ENCODE measurements at places on chromosomes 2 and 18.

- DNase-seq, result no peak
Observed at GRCh38 chr2:118006326-118006725, 7.5 kb downstream of the CCDC93 start.

- DNase-seq, result no peak
Observed at GRCh38 chr18:38602341-38602740, 1036.7 kb upstream of the CELF4 start.

DNA sequence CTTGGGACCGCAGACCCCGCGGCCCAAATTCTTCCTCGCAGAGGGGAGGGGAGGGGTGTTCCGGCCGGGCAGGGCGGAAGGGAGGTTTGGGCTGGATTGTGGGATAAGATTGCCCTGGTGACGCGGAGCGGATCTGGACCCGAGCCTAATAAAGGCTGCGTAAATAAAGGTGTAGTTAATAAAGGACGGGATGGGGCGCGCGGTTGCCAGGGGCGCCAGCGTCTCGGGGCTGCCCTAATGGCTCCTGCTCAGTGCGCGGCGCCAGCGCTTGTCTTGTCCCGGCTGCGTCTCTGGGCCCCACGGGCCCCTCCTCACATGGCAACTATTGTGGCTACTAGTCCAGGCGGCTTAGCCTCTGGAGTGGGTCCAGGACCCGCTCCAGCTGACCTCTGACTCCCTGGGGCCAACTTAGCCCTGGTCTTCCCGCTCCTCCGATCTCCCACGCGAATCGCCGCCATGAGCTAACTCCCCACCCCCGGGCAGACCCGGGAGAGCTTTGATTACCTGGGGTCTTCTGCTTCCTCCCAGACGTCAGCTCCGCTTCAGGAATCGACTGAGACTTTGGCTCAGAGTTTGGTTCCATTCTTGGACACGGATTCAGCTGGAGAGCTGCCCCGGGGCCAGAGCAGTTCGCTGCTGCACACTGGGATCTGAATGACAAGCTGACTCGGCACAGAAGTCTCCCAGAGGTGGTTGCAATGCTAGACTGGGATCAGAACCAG, 36.5 kb downstream of the SLC25A52 start:
- DNase-seq, result no peak

GRCh38 chr2:197234671-197235191, 75.8 kb downstream of the ANKRD44 start:
- no peak for DNase-seq

DNA sequence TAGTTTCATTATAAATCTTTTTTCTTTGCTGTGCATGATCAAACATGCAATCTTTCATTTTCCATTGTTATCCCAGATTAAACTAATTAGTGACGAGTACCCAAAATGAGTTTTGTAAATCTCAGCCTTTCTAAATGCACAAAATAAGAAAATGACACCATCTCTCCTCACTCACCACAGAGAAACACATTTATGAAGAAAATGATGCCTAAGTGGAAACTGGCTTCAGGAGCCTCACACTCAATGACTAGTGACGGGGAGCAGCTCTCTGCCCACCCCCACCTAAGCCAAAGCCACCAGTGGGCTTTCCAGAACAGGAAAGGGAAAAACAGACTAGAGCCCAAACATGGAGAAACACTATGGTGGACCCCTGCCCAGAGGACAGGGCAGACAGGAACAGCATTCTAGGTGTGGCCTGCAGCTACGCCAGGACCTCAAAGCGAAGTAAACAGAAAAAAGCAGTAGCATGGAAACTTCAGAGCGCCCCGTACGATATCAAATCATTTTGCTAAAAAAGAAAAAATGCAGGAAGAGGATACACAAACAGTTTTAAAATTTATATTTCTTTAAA, 113.5 kb downstream of the RBMS1 start:
- no peak for DNase-seq

GRCh38 chr2:37666772-37667171, 4.7 kb downstream of the CDC42EP3 start:
- no peak for DNase-seq

- no peak for DNase-seq
Observed at GRCh38 chr2:191264647-191265081, 19.5 kb downstream of the MYO1B start.

DNA sequence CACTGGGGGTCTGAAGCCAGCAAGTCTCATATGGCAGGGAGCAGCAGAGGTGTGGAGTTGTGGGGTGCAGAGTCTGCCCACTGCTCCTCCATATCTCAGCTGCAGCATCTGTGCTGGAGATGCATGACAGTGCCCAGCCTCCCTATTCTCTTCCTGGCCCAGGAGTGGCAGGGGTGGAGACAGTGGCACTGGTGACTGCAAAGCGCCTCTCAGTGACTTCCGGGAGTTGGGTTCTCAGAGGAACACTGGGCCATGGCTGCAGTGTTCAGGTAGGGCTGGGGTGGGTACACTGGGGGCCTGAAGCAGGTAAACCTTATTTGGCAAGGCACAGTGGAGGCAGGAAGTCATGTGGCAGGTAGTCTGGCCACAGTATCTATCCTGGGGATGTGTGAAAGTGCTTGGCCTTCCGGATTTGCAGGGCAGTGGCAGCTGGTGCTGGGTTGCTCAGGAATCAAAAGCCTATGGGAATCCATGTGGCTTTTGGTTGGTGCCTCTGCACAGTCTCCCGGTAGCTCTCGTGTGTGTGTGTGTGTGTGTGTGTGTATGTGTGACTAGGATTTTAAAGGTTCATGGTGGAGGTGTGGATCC, 60.3 kb upstream of the THUMPD2 start:
- no peak for DNase-seq
